Activated CD4-positive, alpha-beta T cell treated with anti-CD3 and anti-CD28 coated beads, Interleukin-2, amount 50 U/mL, for 16 hours (primary cell): ENCODE measurements at places on chromosomes 11 and 22.

- no peak for DNase-seq
These were observed 74.9 kb downstream of the DEPDC5 start for GRCh38 chr22:31828739-31829138.

DNA sequence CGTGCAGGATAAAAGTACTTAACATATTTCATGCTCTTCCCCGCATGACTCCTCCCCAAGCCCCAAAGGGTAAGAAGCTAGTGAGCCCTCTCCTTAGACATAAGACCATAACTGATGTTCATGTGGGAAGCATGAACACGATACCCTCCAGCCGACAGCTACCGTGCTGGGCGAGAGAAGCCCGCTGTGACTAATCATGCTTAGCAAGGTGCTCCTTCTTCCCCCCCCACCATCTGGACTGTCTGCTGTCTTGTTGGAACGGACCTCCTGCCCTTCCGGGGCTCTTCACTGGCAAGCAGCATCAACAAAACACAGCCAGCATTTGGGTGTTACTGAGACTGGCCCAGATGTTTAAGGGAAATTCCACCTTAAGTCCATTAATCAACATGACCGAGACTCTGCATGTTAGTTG, 200.6 kb downstream of the DBX1 start:
- DNase-seq = no peak

- DNase-seq = no peak
These were observed 100.1 kb downstream of the ATXN10 start for GRCh38 chr22:45771711-45772110.

GRCh38 chr11:91998481-91998880, 226.1 kb upstream of the FAT3 start:
- DNase-seq = no peak

- no peak for DNase-seq
These were observed 5.1 kb downstream of the CHRNA10 start for GRCh38 chr11:3666023-3666530.

GRCh38 chr22:49198705-49199084, 629.0 kb downstream of the BRD1 start:
- no peak for DNase-seq

- no peak for DNase-seq
These were observed 162.6 kb downstream of the KIF18A start for GRCh38 chr11:27945348-27945747.

DNA sequence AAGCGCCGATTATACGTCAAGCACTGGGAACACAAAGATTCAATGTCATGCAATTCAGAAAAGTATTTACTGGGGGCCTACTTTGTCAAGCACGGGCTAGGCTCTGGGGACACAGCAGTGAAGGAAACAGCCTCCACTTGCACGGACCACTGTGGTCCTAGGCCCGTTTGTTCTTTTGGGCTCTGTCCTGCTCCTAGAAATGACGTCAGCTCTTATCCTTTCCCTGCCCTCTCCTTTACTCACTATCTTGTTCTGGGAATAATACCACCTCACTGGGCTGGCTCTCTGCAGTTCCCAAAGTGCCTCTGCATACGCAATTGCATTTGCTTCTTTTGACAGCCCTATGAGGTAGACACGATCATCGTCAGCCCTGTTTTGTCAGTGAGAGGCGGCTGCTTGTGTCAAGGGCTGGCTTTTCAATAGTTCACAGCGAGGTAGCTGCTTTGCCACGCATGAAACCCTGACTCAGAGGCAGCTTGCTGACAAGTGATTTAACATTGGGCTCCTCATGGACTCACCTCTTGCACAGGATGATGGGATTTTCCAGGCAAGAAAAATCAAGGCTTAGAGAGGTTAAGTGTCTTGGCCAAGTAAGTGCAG, 22.9 kb upstream of the IGSF22 start:
- DNase-seq = no peak

DNA sequence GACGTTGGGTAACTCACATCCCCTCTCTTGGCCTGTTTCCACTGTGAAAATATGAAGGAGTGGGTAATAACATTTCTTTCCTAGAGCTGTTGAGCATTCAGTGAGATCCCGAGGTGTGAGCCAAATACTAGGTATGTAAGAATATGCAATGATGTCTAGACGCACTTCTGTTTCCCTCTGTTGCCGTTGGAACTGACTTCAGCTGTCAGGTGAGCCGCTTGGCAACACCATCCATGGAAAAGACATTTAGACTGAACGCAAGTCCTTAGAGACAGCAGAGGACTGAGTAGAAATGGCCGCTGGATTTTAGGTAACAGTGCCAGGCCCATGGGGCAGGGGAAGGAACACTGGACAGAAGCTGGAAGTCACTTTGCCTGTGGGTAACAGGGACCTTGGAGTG, 29.5 kb upstream of the SHANK2 start:
- no peak for DNase-seq

GRCh38 chr11:12529041-12529440, 145.2 kb upstream of the TEAD1 start:
- DNase-seq = no peak

DNA sequence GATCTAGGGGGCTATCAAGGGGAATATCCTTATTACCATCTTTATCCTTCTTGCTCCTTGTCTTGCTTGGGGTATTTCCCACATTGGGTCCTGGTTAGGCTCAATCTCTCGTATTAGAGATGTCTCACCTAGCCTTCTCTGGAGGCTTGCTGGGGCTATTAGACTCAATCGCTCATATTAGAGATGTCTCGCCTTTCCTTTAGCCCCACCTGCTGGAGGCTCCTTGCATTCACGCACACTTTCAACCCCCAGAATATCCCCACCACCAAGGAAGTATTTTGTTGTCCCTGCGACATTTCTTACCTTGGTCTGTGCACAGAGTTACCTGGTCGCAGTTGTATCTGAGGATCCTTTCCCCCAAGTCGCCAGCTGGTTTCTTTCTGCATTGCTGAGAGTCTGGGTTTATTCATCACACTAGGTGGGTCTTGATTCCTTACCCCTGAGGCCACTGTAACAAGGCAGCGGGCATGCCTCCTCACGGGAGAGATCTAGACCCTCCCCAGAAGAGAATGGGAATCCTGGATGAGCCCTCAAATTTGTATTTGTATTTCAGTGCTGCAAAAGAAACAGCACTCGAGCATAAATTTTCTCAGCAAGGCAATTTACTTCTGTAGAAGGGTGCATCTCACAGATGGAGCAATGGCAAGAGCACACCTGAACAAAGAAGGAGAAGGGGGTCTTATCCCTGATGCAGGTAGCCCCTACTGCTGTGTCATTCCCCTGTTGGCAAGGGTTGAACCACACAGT, 15.9 kb upstream of the HYLS1 start:
- DNase-seq = peak; percentile 18

DNA sequence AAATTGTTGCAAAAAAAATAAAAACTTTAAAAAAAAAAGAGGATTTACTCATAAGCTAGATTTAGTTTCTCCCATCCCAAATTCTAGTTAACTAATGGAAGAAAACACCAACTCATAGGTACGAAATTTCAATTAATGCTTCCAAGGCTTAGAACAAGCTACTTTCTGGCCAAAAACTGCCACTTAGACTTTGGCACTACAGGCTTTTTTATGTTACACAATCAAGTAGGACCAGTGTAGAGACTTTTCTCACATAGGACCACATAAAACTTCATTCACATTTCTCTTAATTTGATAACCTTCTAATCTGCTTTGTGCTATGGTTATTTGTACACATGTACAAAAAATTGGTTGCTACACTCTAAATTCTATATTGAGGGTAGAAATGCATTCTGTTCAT, 3.1 kb downstream of the ST13 start:
- no peak for DNase-seq

DNA sequence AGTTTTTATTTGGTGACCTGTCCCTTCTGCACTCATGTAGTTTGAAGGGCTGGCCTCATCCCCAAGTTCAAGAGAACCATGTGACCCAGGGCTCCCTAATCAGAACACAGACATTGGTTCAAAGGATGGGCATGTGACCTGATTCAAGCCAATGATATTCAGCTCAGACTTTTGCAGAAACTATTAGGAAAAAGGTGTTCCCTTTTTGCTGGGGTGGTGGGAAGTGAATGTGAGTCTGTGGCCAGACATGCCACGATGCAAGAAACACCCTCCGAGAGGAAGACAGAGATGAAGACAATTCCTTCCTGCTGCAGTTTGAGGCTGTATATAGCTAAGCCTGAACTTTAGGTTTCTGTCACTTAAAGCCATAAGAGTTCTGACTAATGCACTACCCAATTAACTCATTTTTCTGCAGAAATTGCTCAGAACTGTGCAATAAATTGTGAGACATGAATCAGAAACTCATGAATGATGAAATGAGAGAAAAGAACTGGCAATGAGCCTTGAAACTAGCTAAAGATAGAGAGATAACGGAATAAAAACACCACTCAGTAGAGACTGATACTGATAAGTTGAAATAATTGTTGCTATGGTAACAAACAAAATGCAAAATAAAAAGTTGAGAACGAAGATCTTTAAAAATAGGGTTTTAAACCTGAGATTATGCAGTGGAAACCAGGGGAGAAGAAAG, 9.2 kb upstream of the MAPK1 start:
- peak; percentile 94 for DNase-seq

- peak; percentile 32 for DNase-seq
These were observed 3.8 kb downstream of the DCPS start for GRCh38 chr11:126307706-126308105.

DNA sequence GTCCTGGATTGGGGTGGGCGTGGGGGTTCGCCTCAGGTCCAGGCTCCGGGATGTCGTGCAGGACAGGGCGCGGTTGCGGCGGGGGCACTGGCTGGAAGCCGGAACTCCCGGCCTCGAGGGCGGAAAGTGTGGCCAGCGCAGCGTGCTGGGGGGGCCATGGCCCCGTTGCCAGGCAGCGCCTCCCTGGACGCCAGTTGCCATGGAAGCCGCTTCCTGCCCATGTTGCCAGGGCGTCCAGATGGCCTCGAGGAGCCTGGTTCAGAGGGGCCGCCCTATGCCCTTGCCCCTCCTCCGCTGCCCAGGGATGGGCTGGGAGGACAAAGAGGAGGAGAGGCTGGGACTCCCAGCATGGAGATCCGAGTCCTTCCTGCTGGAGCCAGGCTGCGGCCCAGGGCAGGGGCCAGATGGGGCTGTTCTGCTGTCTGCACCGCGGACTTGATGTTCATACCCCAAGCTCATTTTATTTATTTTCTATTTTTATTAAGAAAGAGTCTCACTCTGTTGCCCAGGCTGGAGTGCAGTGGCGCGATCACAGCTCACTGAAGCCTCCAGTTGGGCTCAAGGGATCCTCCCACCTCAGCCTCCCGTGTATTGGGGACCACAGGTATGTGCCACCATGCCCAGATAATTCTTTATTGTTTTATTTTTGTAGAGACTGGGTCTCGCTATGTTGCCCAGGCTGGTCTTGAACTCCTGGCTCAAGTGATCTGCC, 4.6 kb upstream of the CCDC188 start:
- DNase-seq = no peak

DNA sequence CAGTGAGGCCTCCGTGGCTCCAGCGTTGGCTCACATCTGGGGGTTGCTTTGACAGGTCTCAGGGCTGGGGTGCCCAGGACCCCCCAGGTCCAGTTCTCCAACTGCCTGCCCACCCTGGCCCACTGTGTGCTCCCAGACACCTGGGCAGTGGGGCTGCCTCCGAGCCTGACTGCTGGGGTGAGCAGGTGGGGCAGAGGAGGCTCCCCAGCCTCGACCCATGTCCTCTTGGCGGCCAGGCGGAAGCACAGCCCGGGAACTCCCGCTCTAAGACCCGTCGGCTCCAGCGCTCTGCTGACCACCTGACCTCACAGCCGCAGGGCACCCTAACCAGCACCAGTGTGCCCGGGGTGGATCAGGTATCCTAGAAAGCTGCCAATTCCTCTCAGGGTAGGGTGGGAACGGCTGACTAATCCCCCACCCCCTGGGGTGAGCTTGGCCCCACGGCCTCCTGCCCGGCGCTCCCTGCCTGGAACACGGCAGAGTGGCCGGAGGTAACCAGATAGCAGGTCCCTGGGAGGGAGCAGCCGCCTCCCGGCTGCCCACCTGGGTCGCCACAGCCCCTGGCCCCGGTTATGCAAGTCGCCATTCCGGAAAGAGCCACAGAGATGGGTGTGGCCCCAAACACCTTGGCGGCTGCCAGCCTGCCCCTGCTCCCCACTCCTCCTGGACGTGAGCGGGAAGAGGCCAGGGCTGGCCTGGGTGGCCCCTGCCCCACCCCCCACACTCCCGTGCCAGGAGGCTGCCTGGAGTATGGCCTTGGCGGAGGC, 19.2 kb upstream of the MUC5B start:
- no peak for DNase-seq

DNA sequence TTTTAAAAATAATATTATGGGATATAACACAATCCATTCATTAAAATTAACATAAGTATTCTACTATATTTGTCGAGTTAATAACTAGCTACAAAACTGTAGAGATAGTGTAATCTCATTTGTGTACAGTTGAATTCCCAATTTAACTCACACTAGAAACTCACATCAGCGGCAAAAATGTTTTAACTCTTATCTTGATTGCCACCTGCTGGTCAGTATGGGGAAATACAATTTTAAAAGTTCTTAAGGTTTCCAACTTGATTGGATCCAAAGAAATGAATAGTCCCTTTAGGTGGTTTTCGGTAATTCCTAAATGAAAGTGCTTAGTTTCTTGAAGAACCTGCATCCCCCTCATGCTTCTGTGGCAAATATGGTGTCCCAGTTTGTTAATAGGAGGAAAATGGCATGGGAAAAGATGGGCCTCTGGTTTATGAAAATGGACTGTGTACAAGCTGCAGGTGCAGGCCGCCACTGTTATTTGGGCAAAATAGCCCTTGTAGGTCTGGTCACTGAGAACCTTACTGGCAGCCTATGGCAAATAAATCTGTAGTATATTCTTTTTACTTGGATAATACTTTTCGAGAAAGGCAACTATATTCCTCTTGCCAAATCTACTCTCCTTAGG, 33.7 kb upstream of the SLC17A6 start:
- peak; percentile 19 for DNase-seq

GRCh38 chr22:49976439-49977175, 16.0 kb downstream of the PIM3 start:
- peak; percentile 56 for DNase-seq

DNA sequence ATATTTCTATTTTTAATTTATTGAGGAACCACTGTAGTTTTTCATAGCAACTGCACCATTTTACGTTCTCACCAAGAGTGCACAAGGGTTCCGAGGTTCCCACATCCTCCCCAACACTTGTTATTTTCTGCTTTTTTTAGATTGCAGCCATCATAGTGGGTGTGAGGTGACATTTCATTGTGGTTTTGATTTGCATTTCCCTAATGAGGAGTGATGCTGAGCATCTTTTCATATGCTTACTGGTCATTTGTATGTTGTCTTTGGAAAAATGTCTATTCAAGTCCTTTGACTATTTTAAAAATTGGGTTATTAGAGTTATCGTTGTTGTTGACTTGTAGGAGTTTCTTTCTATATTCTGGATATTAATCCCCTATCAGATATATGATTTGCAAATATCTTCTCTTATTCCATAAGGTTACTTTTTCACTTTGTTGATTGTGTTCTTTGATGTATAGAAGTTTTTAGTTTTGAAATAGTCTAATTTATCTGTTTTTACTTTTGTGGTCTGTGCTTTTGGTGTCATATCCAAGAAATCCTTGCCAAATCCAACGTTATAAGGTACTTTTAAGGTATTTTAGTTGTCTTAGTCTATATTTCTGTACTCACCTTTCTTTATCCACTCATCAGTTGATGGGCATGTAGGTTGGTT, 9.0 kb downstream of the NEAT1 start:
- peak; percentile 58 for DNase-seq

GRCh38 chr11:7793233-7793632, 3.5 kb downstream of the OR5P2 start:
- DNase-seq = no peak

GRCh38 chr22:28911304-28911690, 27.9 kb downstream of the ZNRF3 start:
- no peak for DNase-seq
